NCI-H82 (cell line): ENCODE measurements at places on chromosomes 3 and 15.

- peak; percentile 67 for DNase-seq
Measured at GRCh38 chr15:93428150-93428549, 339.1 kb upstream of the RGMA start.

DNA sequence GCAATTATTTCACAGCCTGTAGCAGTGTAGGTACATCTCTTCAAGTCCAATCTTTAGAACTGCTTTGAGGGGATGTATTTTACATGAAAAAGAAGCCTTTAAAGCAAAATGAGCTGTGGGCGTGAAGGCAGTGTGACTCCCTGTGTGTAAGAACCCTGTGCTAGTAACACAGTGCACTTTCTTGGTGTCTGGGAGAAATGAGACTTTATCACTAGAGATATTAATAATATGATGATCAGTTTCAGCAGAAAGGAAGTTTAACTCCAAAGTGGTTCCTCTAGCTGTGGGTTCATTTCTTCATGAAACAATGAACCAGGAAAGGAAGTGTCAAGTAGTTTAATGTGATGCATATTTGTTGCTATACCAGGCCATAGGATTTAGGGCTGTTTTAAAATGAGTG is 41.5 kb downstream of the SLCO3A1 start:
- DNase-seq = no peak

DNA sequence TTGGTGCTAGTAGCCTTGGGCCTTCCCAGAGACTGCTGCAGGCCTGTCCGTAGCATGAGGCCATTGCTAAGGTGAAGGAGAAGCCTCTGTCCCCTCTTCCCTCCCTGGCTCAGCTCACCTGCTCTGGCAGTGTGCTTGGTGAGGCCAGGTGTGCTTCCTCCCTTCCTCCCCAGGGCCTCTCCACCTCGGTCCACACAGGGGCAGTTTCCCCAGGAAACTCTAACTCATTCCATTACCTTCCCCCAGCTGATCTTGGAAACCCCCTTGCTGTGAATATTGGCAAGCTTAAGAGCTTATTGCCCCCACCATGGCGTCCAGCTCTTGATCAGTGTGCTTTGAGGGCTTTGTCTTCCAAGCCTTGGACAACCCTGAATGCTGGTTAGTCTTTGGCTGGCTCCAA is 52.7 kb downstream of the ZNF445 start:
- no peak for DNase-seq

DNA sequence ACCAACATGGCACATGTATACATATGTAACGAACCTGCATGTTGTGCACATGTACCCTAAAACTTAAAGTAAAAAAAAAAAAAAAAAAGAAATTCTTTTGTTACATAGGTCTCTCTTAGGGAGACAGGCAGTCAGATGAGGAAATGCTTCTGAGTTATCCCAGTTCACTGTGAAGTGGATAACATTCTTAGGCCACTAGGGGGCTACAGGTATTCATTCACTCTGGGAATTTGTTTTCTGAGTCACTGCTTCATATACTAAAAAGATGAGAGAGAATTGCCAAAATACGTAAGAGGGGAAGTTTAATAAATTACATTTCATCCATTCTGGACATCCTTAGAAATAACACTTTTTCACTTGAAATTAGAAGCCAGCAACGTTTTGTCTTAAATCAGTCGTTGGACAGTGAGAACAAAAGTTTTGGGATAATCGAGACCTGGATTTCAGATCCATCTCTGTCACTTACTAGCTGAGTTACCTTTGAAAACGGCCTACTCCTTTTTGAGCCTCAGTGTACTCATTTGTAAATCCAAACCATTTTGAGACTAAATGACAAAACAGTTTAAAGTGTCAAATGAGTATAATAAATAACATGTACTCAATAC is 738.4 kb upstream of the ALCAM start:
- DNase-seq = peak; percentile 75

DNA sequence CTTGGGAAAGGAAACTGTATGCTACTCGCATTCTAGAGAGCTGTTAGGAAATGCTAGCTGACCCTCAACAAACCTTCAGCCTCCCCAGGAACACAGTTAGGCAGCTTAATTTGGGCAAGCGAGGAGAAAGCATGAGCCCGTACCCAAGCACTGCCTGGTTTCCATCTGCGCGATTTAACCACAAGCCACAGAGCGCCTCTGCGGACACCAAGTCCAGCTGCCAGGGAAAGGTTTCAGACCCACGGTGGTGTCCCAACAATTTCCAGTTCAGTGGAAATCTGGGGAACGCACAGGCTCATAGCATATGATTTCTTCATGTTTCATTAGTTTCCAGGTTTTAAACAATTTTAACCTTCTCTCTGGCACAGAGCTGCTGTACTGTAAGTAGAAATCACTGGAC is 617.6 kb downstream of the FHIT start:
- DNase-seq = no peak

DNA sequence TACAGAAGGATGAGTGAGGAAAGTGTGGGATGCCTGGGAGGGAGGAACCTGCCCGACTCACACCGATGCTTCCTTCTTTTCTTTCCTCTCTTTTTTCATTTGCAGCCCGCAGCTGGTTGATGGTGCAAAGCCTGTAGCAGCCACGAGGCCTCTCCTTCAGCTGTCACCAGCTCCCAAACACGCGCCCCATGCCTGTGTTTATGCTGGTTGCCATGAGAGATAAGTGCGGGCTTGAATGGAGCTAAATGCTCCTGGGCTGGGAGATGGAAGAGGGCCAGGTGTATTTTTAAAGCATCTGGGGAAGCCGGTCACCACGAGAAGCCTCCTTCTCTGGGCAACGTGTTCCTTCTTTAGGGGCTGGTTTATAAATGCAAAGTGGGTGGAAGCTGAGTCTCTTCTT is 9.3 kb downstream of the COLQ start:
- peak; percentile 70 for DNase-seq

GRCh38 chr3:22960105-22960984 is 242.8 kb upstream of the UBE2E2 start:
- peak; percentile 51 for DNase-seq

- no peak for DNase-seq
Measured at GRCh38 chr15:78007964-78008886, 69.3 kb downstream of the TBC1D2B start.

- DNase-seq = no peak
Measured at GRCh38 chr3:172518929-172519640, 4.1 kb downstream of the TNFSF10 start.

DNA sequence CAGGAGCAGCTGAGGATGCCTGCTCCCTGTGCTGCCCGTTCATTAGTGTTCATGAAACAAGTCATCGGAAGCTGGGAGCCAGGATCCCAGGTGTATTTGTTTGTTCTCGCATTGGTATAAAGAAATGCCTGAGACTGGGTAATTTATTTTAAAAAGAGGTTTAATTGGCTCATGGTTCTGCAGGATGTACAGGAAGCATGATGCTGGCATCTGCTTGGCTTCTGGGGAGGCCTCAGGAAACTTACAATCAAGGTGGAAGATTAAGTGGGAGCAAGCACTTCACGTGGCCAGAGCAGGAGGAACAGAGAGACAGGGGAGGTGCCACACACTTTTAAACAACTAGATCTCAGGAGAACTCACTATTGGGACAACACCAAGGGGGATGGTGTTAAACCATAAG is 5.5 kb upstream of the HYKK start:
- DNase-seq = no peak

DNA sequence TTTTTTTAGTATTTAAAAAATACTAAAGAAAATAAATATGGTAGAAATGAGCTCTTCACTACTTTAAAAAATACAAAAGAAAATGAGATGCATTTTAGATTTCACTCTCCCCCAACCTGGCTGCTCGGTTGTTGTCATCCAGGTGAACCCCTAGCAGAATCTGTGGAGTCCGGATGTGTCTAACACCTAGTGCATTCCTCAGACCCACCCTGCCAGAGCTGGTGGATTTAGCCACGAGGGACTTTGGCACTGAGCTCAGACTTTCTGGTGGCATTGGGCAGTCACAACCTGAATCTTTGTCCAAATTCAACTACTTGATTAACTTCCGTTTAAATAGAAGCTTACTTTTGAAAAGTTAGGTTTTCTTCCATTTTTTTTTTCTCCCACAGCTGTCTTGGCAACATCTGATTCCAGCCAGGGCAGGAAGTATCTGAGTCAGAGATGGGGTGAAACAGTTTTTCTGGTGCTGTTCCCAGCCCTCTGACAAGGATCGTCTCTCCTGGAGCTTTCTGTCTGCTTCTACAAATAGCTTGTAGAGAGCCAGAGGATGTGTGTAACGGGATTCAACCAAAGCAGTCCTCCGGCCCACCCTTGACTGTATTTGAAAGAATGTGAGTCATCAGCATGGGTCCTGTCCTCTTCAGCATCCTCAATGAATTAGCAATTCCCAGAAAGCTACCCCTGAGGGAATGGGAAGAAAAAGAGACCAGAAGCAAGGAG is 301.8 kb upstream of the MCTP2 start:
- no peak for DNase-seq

GRCh38 chr3:131846296-131846924 is 188.4 kb downstream of the CPNE4 start:
- no peak for DNase-seq

DNA sequence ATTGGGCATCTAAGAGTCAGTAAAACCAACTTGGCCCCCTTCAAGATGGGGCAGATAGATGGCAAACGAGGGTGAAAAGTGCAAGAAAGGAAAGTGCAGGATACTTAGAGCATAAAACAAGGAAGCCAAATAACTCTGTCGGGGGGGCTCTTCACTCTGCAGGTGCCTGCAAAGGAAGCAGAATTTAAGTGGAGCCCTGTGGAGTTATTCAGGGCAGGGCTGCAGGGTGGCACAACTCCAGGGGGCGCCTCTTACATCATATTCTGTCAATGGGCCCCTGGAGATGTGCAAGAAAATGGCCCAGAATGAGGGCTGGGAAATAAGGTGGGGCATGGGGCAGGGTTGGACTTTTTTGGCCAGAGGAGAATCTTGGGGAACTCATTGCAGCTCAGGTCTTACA is 69.7 kb downstream of the CD47 start:
- DNase-seq = no peak

- no peak for DNase-seq
Measured at GRCh38 chr15:24985224-24985623, 30.4 kb downstream of the SNRPN start.

DNA sequence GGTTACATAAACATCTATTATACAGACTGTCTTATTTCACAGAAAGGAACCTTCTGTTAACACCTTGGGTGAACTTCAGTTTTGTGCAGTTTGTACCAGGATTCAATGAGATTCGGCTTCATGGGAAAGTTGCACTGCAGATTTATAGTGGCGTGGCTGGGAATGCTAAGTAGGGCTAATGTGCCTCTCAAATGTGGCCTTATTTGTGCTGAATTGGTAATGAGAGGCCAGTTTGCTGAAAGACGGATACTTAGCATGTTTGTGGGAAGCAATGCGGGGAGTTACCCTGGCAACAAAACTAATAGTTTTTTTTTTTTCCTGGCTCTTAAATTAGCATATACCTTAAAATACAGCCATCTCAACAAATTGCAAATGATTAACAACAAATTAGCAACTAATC is 28.6 kb upstream of the CEMIP start:
- no peak for DNase-seq

GRCh38 chr3:46578973-46579755 is 13.1 kb upstream of the LRRC2 start:
- no peak for DNase-seq

DNA sequence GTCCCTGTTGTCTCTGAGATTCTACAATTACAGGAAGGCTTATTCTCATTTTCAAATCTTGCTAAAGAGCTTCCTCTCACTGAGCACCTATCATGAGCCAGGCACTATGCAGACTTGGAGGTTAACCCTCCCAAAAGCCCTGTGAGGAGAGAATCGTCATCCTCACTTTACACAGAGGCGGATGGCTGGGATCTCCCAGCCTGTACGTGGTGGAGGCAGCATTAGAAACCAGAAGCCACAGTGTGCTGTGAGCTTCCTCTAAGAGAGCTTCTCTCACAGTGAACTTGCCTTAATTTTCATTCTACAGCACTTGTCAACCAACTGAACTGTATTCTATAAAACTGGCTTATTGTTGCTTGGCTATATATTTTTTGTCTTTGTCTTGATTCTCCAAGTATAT is 6.1 kb upstream of the DGKG start:
- DNase-seq = no peak

DNA sequence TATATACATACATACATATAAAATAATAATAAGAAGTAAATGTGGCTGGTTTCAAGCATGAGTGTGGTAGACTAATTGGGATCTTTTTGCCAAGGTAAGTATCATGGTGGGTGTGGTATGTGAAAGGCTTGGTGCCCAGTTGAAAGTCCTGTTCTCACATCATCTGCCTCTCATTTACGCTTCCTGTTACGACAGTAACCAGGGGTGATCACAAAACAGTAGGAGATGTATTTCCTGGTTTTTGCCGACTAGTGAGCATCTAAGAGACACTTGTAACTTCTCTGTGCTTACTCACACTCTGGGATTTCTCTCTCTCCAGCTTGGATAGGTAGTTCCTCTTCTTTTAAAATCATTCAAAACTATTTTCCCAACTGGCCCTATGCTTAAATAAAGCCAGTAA is 1028.3 kb upstream of the NR2F2 start:
- DNase-seq = no peak

GRCh38 chr3:49868862-49869466 is 742 bp downstream of the CAMKV start:
- peak; percentile 59 for DNase-seq

- DNase-seq = no peak
Measured at GRCh38 chr15:85367741-85368140, 12.7 kb upstream of the AKAP13 start.

DNA sequence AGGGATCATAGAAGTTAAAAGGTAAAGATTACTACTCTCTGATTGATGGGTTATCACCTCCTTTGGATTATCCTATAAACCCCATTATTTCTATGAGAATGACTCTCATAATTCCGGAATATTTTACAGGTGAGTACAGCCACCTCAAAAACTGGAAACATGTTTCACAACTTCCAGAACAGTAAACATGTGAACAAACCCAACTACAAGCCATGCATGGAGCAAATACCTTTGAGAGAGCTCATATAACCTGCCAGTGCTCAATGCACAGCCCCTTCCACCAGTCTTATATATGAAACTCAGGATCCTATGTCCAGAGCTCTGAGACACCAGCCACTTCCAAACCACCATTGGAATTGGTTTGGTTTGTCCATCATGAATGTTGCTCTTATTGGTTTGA is 208.0 kb downstream of the MECOM start:
- peak; percentile 23 for DNase-seq

DNA sequence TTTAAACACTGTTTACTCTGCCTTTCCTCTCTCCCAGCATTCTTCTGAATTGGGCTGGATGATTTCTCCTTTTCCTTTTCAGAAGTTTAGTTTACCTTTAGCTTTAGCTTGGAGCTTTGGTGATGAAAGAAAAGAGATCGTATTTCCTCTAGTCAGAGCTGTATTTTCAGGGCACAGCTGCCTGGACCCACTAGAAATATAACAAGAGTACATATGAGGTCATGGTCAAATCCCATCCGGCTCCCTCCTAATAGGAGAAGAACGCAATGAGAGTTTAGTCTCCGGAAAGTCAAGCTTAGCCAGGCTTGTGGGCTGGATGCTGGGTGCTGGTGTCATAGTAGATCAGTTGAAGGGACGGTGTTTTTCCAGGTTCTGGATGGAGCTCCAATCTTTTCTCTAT is 177.1 kb upstream of the PFN2 start:
- peak; percentile 31 for DNase-seq

- DNase-seq = no peak
Measured at GRCh38 chr3:38110314-38111050, 26.4 kb downstream of the ACAA1 start.
